Activated CD8-positive, alpha-beta memory T cell treated with anti-CD3 and anti-CD28 coated beads for 4 hours (primary cell): ENCODE measurements at places on chromosomes 7 and 10.

- DNase-seq: no peak
These were observed 41.0 kb upstream of the RAPGEF5 start for GRCh38 chr7:22397981-22398380.

- no peak for DNase-seq
These were observed 49.4 kb upstream of the IGFBP3 start for GRCh38 chr7:45970454-45970853.

GRCh38 chr10:133420028-133420427, 4.4 kb downstream of the SPRN start:
- DNase-seq: no peak

GRCh38 chr10:2908851-2909630, 158.3 kb upstream of the PFKP start:
- no peak for DNase-seq

- DNase-seq: no peak
These were observed 280 bp downstream of the DNAAF5 start for GRCh38 chr7:726854-727103.

- DNase-seq: no peak
These were observed 50.5 kb downstream of the PNLIPRP3 start for GRCh38 chr10:116477986-116478664.

- no peak for DNase-seq
These were observed 35.9 kb upstream of the SEMA3A start for GRCh38 chr7:84230491-84230890.

DNA sequence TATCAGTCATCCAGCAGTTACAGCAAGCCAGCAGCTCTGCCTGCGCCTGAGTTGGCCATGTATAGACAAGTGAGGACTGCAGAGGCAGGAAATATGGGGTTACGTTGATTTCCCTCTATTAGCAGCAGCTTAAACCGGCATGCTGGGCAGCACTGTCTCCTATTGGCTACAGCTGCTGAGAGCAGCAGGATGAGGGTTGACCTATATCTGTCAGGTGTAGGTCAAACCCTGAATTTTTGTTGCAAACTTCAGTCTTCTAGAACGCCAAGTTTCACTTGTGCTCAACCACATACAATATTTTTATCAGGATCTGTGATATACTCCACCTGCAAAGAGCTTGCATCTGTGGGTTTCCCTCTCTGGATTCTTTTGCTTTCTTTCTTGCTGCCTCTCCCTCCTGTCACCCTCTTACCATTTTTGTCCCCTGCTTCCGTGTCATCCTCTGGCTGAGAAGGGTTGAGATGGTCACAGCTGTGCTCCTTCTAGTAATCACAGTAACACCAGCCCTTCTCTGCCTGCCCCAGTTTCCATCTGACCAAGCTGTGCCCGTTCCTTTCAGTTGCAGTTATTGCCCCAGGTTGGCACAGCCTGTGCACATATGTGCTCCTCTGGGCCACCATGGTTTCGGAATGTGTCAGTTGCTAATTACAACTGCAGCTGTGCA, 23.8 kb upstream of the GLCCI1 start:
- DNase-seq: no peak
